Activated T-cell treated with anti-CD3 and anti-CD28 coated beads, Interleukin-2, amount 50 U/mL, for 72 hours (primary cell): ENCODE measurements at places on chromosomes 12 and 14.
A peak's percentile ranks its signal among the peaks of the same experiment; 100 is the strongest.

GRCh38 chr14:49621114-49621881, 699 bp downstream of the MGAT2 start:
- peak; percentile 64 for DNase-seq

GRCh38 chr12:51870504-51870903, 17.4 kb upstream of the ANKRD33 start:
- DNase-seq = no peak

GRCh38 chr12:12476857-12477531, 85.7 kb downstream of the DUSP16 start:
- no peak for DNase-seq

DNA sequence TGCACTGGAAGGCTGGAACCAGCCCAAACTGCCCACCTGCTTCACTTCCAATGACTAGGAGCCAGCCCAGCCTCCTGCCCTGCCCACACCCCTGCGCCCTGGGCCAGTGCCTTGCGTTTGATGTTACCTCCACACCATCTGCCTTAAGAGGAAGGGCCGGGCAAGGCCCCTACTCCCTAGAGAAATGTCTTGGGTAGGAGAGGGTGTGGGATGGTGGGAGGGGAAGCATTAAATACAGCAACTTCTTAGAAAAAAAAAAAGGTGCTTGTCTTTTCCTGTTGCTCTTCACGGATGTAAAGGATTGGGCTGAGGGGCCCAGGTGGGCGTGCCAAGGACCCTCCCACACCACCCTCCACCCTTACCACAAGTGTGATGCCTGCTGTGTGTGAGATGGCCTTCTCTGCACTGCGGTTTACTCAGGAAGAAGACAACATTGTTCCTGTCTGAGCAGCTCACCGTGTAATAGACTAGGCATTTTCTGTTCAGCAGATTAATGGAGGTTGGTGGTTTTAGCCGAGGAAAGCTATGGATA, 99.9 kb downstream of the NINJ2 start:
- DNase-seq = peak; percentile 58

DNA sequence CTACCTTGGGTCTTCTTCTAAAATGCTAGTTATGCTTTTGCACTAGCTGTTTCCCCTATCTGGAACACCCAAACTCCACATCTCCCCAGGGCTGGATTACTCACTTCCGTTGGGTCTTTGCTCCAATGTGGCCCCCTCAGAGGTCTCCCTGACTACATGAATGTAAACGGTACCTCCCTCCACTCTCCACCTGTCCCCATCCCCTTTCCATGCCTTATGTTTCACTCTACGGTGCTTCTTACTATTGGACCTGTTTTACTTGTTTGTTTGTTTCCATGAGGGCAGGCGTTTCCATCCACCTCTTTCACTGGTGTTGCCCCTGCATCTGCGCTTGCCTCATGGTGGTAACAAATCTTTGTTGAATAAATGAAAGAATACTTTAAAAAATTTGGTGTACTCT, 256.4 kb downstream of the SNAPC1 start:
- DNase-seq = no peak
